ENCODE measurements at places on chromosomes 6 and 20.
A peak's percentile ranks its signal among the peaks of the same experiment; 100 is the strongest.

DNA sequence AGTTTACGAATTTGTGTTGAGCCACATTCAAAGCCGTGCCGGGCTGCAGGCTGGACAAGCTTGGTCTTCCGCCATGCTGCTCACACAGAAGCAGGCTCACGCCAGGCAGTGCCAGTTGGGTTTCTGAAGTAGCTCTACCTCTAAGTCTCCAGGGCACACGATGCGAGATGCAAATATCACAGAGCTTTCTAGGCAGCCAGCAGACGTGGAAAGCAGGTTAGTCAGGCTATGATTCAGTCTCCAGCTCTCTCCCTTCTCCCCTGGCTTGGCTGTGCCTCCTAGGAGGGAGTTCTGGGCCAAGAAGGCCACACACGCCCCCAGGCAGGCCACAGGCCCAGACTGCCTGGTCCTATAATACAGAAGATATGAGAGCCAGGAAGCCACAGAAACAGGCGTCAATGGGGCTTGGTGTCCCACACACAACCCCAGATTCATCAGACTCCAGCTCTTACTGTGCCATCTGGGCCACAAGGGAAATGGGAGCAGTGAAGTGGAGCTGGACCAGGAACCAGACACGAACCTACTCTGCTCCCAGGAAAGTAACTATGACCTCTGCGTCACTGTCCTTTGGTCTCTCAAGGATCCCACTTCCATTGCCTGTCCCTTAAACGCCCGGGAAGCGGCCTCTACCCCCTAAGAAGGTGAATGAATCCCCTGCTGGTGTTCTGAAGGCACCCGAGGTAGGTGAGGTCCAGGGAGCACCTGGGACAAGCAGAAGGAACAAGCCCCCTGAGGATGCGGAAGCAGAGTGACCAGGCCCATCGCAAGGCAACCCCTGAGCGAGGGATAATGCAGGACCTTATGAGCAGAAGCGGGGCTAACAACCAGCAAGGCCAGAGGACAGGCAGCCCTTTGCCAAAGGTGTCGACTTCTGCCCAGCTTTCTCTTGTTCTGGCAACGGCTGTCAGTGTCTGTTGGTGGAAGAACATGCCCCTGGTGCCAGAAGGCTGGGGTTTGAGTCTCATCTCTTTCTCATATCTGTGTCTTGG, 61.2 kb downstream of the GFOD1 start:
- no peak for DNase-seq

DNA sequence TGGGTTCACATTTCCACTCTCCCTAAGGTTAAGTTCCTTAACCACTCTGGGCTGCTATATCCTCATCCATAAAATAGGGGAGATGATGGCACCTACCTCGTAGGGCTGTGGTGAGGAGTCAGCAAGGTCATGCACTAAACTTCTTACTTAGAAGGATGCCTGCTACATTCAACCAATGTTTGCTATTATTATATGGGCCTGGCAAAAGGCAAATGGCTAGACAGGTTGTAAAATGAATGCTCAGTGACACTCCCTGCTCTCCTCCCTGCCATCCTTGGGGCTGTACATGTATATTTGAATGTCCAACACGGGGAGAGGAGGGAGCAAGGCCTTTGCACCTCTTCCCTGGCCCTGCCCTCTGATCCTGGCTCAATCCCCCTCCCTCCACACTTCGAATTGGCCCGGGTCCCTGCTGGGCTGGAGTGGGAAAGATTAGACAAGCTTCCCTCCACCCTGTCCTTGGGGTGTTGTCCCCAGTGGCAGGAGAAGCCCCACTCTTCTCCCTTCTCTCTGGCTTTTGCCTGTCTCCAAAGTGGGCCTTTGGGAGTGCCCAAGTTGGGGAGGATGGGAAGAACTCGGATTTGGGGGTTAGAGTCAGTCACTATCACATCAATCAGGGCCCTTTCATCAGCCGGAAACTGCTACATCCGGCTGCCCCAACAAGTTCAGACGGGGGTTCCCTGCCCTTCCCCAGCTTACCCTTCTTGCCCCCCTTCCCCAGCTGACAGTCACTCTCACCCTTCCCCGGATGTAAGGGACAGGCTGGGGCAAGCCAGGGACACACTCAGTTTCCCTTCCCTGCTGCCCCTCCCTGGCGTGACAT, 36.3 kb upstream of the VEGFA start:
- DNase-seq, result peak; percentile 12

GRCh38 chr6:166435574-166435973, 52.8 kb upstream of the MPC1 start:
- DNase-seq, result no peak

- no peak for DNase-seq
These were observed 38.6 kb downstream of the IBTK start for GRCh38 chr6:82208913-82209312.

DNA sequence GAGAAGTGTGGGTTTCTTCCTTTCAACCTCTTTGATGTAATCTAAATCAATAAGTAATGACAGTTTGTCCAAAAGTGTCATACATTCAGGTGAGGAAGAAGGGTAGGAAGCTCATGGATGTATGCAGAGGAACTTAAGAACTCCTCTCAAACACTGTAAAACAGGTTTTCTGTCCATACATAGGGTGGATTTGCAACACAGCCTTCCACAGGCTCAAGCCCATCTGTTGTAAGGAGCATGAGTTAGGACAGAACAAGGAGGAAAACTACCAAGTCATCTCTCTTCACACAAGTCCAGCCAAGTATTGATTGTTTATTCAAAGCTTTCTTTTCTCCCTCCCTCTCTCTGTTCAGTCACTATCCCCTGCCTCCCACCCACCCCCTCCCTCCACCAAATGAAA, 49.0 kb upstream of the CDYL start:
- DNase-seq, result no peak

DNA sequence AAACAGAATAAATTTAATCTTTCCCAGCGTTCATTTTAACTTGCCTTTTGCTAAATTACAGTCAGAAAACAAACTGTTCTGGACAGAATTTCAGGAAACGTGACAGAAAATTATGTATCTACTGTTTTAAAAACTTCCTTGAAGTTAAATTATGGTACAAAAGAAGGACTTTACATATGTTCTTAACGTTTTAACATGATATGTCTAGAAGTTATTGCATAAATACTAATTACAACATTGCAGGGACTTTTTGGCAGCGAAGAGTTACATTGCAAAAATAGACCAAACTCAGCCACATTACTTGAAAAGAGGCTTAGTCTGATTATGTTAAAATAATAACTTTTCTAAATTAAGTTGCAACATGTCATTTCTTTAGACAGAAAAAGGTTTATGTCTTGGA, 142.1 kb upstream of the IMPG1 start:
- DNase-seq, result no peak

DNA sequence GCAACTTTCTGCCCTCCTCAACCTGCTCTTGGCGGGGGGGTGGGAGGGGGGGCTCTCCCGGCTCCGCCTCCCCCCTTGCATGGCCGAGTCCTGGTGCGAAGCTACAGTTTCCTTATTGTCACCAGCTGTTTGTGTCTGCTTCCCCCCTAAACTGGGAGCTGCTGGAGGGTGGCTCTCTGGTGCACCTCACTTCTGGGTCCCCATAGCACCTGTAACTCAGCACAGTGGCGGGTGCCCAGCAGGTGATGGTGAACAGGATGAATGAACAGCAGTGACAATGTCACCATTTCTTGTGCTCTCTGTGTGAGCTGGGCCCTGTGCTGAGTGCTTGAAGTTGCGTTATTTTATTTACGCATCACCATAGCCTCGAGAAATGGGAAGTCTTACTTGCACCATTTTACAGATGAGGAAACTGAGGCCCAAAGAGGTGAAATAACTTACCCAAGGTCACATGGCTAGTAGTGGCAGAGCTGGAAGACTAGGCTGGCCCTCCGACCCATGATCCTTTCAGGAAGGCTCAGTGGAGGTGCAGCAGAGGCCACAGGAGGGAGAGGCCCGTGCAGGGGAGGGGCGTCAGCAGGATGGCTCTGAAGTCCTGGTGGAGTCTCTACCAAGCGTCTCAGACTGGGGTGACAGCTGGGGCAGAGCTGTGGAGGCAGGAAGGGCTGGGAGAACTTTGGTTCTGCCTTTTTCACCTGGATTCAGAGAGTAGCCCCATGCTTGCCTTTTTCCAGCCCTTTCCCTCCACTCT, 41.8 kb downstream of the SRC start:
- DNase-seq, result no peak
